ENCODE measurements at places on chromosomes 5 and 9. TPM values are rescaled to one million over a fixed set of nuclear protein-coding genes. Genes with fewer than 3 reads are reported as not detected.

Gene RFK
- polyA plus RNA-seq = 12.1 TPM

Gene PCDHA13
- polyA plus RNA-seq = not detected

Gene ARRDC1
- 18.9 TPM for polyA plus RNA-seq

Gene PCDHGC5
- polyA plus RNA-seq = 0.08 TPM

Gene FOXD4L4
- polyA plus RNA-seq = not detected

Gene SMIM33
- not detected for polyA plus RNA-seq

Gene SLC25A48
- 5.6 TPM for polyA plus RNA-seq

Gene PDE6A
- polyA plus RNA-seq = 0.15 TPM

Gene PCDHB5
- polyA plus RNA-seq = 0.27 TPM

Gene C1QTNF2
- polyA plus RNA-seq = 0.35 TPM

Gene ZNF300
- polyA plus RNA-seq = 0.55 TPM

Gene TMC1
- 0.05 TPM for polyA plus RNA-seq

Gene UQCRQ
- polyA plus RNA-seq = 919 TPM
